ENCODE measurements at places on chromosomes 13 and 19.

GRCh38 chr13:30313311-30313710, 6.0 kb upstream of the KATNAL1 start:
- no peak for DNase-seq

DNA sequence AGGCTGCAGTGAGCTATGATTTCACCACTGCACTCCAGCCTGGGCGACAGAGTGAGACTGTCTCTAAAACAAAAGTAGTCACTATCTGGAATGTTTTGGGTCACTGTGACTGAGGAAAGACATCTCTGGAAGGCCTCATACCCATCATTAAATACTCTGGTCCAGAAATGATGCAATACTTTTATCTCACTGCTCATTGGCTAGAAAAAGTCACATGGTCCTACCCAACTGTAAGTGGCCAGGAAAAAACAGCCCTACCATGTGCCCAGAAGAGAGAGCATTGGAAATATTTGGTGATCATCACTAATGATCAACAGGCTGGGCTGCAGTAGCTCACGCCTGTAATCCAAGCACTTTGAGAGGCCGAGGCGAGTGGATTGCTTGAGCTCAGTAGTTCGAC, 29.8 kb downstream of the PNPLA6 start:
- DNase-seq: no peak

- no peak for DNase-seq
Observed at GRCh38 chr13:112140366-112140765, 73.4 kb downstream of the SOX1 start.

DNA sequence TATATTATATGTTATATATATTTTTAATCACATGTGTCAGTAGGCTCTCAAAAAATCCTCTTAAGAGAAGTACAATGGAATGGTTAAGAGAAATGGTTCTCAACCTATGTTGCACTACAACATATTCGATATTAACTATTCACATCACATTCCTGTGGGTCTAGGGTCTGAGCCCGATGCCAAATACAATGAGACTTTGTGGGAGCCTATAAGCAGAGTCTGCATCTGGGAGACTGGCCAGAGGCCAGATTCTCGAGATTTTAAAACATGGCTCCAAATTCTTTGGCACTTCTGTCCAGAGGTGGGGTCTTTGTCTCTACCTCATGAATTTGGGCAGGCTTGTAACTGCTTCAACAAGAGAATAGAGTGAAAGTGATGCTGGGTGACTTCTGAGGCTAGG, 79.4 kb upstream of the NBEA start:
- DNase-seq: no peak

- DNase-seq: no peak
Observed at GRCh38 chr19:54795758-54796157, 7.7 kb upstream of the KIR2DL4 start.

GRCh38 chr13:81246556-81246955, 905.6 kb upstream of the SPRY2 start:
- DNase-seq: no peak

- DNase-seq: no peak
Observed at GRCh38 chr13:73995736-73996135, 138.5 kb downstream of the KLF12 start.

DNA sequence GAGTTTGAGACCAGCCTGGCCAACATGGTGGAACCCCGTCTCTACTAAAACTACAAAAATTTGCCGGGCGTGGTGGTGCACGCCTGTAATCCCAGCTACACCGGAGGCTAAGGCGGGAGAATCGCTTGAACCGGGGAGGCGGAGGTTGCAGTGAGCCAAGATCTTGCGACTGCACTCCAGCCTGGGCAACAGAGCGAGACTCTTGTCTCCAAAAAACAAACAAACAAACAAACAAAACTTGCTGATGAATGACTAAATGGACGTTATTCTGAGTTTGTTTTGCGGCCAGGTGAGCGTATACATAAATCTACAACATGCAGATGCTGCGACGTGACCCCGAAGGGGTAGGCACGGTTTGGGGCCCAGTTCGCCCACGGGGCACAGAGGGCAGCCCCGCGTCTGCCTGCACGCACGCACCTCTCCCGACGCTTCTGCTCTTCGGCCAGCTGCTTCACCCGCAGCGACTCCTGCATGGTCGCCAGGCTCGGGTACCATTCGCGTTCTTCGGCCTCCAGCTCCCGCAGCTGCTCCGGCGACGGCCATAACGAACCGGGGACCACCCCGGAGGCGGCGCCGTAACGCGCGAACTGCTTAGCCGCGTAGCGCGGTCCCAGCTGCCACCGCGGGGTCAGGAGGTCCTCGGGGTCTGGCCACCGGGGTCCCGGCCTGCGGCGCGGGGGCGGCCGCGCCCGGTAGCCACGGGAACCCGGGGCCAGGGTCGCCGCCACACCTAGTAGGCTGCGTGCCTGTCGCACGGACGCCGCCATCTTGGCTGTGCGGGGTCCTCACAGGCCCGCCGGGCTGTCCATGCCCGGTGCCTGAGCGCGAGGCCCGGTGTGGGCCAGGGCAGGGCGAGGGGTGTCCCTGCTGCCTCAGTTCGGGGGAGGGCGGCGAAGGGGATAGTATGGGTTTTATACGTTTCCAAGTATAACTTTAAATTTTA, at the start of gene GADD45GIP1:
Gene GADD45GIP1, minus strand, starts transcription at position 778 of the 943 bp plus-strand sequence. Its CDS starts 11 bp downstream, at position 767.
- DNase-seq: peak; percentile 87

DNA sequence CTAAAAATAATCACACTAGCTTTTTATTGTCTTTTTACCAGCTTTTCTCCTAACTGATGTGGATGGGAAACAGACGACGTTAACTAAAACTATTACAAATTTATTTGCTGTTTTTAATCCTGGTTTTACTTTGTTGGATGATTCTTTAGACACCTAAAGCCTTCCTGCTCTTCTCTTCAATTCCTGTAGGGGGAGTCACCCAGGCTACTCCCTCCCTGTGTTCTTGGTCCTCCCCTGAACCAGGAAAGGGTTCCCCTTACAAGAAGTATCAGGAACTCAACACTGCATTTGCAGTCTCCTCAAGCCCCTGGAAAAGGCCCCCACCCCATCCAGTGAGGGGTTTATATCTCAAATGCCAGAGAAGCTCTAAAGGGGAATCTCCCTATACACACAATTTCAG, 206.1 kb downstream of the SUCLA2 start:
- DNase-seq: no peak

GRCh38 chr13:30618186-30618929, 638 bp downstream of the USPL1 start:
- no peak for DNase-seq

- DNase-seq: no peak
Observed at GRCh38 chr19:48614436-48615230, at the start of gene FAM83E. FAM83E (minus strand) TSS chr19:48615076; CDS start chr19:48613372, 1,704 bp downstream.

GRCh38 chr19:17282488-17283125, 906 bp downstream of the ANKLE1 start:
- peak; percentile 93 for DNase-seq

DNA sequence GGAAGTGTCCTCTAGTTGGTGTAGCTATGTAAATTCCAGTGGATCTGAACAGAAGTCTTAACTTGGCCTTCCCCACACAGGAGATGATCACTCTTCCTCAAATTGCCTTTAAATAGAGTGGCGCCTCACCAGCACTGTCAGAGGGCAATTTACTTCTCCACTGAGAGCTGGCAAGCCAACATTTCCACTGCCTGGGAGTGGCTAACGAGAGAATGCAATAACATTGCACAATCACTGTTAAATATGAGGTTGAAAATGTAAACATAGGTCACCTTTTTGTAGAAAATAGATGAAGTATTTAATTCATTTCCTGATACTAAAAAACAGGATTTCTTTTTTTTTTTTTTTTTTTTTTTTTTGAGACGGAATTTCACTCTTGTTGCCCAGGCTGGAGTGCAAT, 55.4 kb upstream of the UBL3 start:
- DNase-seq: no peak

DNA sequence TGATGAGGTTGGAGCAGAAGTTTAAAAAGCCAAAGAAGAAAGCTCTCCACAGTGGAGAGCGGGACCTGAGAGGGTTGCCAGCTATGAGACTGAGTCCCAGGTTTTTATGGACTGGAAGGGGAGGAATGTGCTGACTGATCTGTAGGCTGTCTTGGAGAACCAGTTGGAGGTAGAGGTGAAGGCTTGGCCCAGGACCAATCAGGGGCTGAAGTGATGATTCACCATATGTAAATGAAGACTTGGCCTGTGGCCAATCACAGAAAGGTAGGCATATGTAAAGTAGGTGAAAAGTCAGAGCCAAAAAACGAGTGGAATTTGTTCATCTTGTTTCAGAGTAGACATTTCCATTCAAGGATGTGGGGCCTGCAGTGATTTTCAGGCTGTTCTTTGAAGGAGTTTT, 17.5 kb upstream of the KBTBD6 start:
- DNase-seq: no peak

- no peak for DNase-seq
Observed at GRCh38 chr19:39725995-39726394, 11.8 kb downstream of the CLC start.
